Activated CD4-positive, alpha-beta memory T cell treated with anti-CD3 and anti-CD28 coated beads for 36 hours (primary cell): ENCODE measurements at places on chromosomes 16 and 17.

GRCh38 chr17:61570118-61570517 lies 20.9 kb downstream of the NACA2 start:
- DNase-seq = no peak

DNA sequence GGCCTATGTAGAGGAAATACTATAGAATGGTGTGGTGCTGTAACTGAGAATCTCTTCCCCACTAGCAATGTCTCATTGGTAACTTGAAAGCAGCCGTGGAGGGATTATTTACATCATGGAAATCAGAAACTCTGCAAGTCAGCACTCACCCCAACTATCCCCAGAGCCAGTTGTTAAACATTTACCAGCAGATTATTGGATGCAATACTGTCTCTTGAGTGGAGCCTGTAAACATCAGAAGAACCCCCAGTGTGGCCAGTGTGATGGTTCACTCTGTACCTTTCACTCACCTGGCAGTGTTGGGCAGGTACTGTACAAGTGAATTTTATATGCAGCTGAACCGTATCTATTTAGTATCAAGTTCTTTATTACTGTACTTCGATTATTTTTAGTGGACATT lies 299.8 kb upstream of the SALL1 start:
- no peak for DNase-seq

GRCh38 chr17:35998756-35999155 lies 2.6 kb downstream of the CCL15 start:
- no peak for DNase-seq

GRCh38 chr17:70862295-70862694 lies 693.0 kb downstream of the KCNJ2 start:
- no peak for DNase-seq

DNA sequence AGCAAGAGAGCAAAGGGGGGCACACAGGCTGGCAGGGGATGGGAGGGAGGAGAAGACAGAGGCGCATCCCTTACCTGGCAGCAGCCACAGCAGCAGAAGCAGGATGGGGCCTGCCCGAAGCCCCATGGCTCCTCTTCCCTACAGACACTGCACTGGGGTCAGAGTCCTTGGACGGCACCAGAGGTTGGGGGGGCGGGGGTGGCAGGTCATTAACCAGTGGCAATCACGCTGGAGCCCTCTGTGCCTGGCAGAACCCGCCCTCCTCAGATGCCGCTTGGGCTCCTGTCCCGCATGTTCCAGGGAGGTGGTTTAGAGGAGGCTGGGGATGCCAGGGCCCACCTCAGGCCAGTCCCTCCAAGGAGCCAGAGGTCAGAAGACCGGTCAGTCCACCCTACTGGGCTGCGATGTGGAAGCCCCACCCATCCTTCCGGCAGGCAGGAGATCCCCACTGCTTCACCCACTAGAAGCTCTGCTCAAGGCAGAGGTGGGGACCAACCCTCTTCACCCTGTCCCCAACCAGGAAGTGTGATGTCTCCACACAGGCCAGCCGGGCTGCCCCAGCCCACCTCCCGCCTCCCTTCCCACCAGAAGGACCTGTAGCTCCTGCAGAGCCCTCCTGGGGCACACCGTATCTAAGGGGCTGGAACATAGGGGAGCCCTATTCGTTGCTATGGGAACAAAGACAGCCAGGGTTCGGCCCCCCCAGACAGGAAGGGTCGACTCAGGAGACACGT lies 11.7 kb downstream of the ZG16B start:
- no peak for DNase-seq

DNA sequence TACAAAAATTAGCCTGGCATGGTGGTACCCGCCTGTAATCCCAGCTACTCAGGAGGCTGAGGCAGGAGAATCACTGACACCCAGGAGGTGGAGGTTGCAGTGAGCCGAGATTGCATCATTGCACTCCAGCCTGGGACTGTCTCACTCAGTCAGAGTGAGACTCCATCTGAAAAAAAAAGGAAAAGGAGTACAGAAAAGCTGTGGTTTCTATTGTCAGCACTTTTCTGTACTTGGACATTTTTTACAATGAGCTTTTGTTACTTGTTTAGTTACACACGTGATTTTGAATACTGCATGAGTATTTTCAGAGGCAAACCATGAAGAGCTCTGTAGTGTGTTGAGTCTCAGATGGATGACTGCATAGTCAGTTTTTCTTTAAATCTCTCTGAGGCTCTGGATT lies 26.3 kb downstream of the ZC3H18 start:
- peak; percentile 46 for DNase-seq

- no peak for DNase-seq
Observed at GRCh38 chr16:75264999-75265910, 13.8 kb upstream of the BCAR1 start.

GRCh38 chr17:71361656-71362450 lies 759.0 kb upstream of the SOX9 start:
- no peak for DNase-seq

- no peak for DNase-seq
Observed at GRCh38 chr17:7428557-7428956, at the start of gene SPEM3. SPEM3 (plus strand) TSS chr17:7428857; CDS start chr17:7428903, 46 bp downstream.

GRCh38 chr17:7782240-7782639 lies 51.8 kb upstream of the KDM6B start:
- DNase-seq = no peak

DNA sequence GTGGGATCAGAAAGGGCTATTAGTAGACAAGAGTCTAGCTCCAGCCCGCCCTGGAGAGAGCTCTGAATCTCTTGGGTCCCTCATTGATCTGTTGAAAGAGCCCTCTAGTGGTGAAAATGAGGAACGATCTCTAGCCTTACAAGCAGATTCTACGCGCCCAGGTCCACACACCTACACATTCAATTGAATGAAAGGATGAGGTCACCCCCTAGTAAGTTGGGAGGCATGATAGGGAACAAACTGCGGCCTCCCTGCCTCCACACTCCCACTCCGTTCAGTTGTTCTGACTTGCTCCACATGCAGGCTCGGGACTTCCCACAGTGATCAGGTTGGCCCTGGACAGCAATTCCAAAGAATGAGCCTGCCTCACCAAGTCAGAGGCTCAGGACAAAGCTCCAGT lies 2.9 kb upstream of the CACNG3 start:
- DNase-seq = peak; percentile 49

- DNase-seq = no peak
Observed at GRCh38 chr16:2480948-2481347, 6.0 kb downstream of the TBC1D24 start.

GRCh38 chr17:80365983-80366382 lies 49.0 kb upstream of the ENDOV start:
- no peak for DNase-seq

DNA sequence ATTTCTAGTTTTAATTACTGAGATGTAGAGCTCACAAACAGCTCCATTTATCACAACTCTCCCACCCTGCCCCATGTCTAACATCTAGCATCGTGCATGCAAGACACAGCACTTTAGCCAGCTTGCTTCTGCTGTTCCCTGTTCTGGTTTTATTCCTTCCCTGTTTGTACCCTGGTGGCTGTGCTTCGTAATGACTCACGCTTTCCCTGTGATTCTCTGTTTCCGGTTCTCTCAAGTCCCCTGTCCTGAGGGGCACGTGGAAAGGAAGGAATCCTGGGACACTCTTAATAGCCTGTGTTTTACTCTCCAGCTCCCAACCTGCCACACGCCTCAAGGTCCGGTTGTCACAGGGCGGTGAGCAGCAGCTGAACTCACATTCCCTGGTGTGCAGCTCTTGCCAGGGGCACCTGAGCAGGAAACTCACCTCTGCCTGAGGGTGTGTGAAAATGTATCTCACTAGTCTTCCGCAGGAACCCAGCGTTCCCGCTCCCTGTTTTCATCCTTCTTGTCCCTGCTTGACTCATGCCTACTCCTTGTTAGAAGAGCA lies 10.6 kb downstream of the SHISA6 start:
- DNase-seq = no peak

GRCh38 chr17:7241783-7242716 lies at the start of gene GABARAP:
GABARAP (minus strand) TSS chr17:7242449; CDS start chr17:7242330, 119 bp downstream.
- peak; percentile 96 for DNase-seq

- DNase-seq = no peak
Observed at GRCh38 chr17:64692187-64692586, 30.1 kb upstream of the SMURF2 start.

- DNase-seq = no peak
Observed at GRCh38 chr17:79781012-79781650, 3.2 kb downstream of the CBX2 start.

DNA sequence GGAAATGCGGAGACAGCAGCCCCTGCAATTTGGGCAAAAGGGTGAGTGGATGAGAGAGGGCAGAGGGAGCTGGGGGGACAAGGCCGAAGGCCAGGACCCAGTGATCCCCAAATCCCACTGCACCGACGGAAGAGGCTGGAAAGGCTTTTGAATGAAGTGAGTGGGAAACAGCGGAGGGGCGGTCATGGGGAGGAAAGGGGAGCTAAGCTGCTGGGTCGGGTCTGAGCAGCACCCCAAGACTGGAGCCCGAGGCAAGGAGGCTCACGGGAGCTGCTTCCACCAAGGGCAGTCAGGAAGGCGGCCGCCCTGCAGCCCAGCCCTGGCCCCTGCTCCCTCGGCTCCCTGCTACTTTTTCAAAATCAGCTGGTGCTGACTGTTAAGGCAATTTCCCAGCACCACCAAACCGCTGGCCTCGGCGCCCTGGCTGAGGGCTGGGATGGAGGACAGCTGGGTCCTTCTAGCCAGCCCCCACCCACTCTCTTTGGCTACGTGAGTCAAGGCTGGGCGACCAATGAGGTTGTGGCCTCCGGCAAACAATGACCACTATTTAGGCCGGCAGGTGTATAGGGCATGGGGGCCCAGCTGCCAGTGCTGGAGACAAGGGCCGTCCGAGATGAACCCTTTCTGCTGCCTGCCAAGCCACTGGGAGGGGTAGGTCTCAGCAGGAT lies 507 bp downstream of the SERPINF1 start:
- DNase-seq = no peak

DNA sequence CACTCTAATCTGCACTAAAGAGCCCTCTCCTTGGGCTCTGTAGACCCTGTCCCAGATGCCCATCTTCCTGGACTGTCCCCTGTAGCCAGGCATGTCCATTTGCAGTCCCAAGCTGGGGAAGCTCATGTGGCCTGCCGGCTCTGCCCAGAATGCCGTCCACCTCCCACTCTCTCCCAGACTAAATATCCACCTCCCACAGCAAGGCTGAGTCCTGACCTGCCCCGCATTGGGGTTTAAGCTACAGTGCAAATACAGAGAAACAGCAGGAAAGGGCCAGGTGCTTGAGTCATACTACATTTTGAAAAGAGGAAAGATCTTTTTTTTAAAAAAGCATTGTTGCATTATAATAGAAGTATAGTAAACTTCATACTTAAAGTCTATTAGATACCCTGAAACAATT lies 3.0 kb downstream of the ST6GALNAC2 start:
- no peak for DNase-seq

DNA sequence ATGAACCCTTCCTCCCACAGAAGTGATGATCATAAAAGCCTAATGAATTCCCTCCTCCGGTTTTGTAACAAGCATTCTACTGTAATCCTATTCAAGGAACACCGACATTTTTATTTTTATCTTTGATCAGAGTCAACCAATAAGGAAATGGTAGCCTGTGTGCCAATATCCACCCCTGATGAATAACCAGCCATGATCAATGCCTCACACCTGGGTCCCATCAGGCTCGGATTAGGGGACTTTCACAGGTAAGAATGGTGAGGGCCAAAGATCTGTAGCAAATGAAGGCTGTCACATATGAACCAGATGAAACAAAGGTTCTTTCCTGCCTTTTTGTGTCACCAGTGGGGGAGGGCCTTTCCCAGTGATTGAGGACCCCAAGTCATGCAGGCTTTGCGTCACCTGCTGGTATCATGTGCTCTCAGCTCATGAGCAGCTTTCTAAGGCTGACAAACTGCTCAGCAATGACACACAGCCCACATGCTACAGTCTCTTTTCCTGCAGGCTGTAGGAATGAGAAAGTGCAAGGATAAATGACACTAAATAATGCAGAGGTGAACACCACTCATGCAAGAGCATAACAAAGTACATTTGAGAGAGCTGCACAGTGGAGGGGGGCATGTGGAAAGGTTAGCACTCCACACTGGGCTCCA lies 34.9 kb downstream of the TOM1L2 start:
- DNase-seq = no peak

- DNase-seq = no peak
Observed at GRCh38 chr16:87382023-87382785, 1.4 kb downstream of the FBXO31 start.

DNA sequence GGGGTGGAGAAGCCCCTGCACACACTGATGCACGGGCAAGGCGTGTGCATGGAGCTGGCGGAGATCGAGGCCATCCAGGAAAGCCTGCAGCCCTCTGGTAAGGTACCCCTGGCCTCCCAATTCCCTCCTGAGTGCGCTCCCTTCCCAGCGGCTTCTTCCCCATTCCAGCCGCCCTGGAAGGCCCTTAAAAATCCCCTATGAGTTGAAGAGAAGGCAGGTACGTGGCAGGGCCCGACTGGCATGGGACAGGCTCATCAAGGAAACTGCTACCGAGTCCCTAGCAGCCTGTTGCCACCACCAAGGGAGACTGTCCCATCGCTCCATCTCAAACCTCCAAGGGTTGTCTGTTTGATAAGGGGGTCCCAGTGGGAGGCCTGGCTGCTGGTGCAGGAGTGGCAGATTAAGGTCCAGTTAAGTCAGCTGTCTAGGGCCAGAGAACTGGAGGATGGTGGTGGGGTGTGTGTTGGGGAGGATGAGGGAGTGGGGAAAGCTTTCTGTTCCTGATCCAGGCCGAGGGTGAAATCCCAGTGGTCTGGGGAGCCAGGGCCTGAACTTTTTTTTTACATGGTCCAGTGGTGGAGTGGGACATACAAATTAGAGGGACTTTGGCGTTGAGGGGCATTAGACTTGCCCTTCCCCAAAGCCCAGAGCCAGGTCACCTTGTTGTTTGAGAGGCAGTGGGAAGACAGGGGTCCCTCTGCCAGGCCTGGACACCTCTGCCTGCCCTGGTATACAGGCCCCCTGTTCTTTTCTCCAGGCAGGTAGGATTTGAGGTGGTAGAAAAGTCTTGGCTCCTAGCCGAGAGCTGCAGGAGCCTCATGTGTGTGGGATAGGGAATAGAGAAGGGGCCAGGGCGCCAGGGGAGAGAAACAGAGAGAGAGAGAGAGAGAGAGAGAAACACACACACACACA lies 994 bp downstream of the IGFBP4 start:
- DNase-seq = peak; percentile 31
